ENCODE measurements at places on chromosomes 12 and 14. TPM values are rescaled to one million over a fixed set of nuclear protein-coding genes. Genes with fewer than 3 reads are reported as not detected.

Gene BMP4
- 13.2 TPM for total RNA-seq

Gene MAP1LC3B2
- total RNA-seq: 1.2 TPM

GRCh38 chr12:116161588-116161987 is 115.9 kb downstream of the MED13L start:
- no peak for DNase-seq

DNA sequence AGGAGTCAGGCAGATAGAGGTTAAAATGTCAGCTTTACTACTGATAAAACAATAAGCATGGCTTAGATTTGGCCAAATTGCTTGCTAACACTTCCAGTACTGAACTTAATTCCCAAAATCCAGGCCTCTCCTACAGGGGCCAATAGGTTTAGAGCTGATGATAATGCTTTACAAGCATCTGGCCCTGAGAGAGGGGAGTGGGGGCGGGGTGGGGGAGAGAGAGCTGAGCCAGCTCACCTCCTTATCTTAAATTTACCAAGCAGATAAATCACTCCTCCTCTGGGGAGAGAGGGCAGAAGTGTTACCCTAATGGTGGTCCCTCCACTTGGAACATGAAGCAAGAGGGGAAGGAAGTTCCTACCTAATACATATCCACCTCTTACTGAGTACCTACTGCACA is 182.2 kb upstream of the CRY1 start:
- no peak for DNase-seq

Gene KRT3
- 0.10 TPM for total RNA-seq

DNA sequence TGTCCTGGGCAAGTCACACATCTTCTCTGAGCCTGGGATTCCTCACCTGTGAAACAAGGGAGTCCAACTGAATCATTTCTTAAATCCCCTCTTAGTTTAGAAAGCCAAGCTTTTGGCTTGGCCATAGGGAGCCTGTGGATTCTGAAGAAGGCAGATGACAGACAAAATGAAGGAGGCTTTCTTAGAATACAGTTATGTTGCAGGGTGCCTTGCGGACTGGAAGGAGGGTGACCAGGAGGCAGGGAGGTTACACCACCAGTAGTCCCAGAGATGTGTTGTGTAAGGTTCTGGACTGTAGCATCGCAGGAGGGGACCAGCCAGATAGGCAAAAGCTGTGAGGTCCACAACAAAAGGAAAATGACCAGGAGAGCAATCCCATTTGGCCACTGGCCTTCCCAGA is 8.2 kb upstream of the ACVR1B start:
- DNase-seq: no peak

Gene CLEC2A
- total RNA-seq: 18.5 TPM

Gene FZD10
- total RNA-seq: 7.7 TPM

DNA sequence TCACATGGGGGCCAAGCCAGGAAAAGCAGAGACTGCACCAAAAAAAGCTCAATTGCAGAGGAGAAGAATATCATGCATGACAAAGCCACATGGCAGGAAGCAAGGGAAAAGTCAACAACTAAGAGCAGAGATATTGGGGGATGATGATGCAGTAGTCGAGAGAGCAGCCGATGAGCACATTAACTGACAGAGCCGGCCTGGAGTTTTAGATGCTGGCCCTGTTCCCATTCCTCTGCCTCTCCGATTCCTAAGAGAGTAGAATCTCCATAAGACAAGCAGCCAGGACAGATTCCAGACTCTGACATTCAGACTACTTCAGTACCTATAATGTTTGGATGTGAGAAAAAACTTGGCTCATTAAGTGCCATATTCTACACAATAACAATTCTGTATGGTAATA is 155.9 kb downstream of the KCNH5 start:
- DNase-seq: no peak

GRCh38 chr12:57079821-57080220 is 1.2 kb upstream of the NEMP1 start:
- DNase-seq: no peak
